ENCODE measurements at places on chromosomes 6 and 20.

DNA sequence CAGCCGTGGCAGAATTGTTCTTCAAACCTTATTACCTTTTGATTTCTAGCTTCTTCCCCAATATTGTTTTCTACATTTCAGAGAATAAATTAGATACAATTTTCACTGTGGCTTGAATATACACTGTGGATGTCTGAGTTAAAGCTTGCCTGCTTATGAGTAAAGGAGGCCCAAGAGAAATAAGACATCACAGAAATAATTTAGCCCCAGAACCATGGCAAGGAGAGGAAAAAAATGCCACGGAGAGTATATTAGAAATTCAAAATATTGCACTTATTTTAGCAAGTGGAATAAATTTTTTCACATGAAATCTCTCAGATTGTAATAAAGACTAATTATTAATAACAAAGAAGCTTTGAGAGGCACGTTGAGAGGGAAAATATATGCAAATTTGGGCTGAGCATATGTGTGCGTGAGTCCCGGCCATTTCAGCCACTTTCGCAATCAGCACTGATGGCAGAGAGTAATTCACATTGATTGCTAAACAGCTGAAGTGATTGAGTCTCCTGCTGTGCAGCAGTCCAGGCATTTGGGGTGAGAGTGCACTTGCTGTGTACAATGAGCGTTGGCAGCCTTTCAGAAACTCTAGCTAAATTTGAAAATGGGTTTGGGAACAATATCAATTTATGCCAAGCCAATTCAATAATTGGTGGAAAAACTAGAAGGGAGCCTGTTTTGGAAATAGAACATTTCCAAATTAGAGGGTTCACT lies 596.0 kb downstream of the EPM2A start:
- no peak for DNase-seq

- DNase-seq: no peak
Measured at GRCh38 chr6:135583256-135583761, 85.8 kb upstream of the AHI1 start.

DNA sequence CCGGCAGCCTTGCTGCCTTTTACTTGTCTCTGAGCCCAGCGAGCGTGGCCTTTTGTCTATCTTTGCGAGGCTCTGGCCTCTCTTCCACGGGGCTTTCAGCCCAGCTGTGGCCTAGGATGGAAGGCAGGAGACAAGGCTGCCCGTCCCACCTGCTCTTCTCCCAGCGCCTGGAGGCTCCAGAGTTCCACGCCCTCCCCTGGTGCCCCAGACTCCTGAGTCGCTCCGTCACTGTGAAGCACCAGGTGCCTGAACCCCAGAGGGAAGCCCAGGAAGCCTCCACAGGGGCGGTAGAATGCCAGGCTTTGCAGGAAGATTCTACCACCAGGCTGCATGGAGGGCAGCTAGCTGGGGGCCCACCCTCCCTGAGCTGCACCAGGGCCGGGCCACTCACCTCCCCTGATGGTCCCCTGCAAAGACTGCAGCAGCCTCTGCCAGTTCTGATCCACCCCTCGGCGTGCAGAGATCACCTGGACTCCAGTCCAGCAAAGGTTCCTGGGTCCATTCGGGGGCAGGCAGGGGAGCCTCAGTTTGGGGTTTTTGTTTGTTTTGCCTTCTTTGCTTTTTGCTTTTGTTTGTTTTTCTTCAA lies 384.6 kb downstream of the CDH4 start:
- DNase-seq: no peak

GRCh38 chr6:31898383-31899011 lies 999 bp upstream of the EHMT2 start:
- DNase-seq: no peak

DNA sequence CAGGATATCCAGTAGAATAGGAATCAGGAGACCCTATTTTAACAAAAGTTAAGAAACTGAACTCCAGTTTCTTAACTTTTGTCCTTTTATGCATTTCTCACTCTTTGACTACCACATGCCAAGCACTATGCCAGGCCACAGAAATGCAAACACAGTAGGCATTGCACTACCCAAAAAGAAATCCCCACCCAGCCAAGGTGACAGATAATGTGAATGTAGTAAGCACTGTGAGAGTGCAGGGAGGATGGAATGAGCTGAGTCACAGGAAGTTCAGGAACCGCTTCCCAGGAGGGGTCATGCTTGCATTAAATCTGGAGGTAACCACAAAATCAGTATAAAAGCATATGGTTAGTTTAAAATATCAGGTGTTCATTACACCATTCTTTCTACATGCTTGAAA lies 20.1 kb upstream of the FAM83C start:
- DNase-seq: no peak

GRCh38 chr6:27838945-27839625 lies 73.1 kb downstream of the OR2B2 start:
- no peak for DNase-seq

DNA sequence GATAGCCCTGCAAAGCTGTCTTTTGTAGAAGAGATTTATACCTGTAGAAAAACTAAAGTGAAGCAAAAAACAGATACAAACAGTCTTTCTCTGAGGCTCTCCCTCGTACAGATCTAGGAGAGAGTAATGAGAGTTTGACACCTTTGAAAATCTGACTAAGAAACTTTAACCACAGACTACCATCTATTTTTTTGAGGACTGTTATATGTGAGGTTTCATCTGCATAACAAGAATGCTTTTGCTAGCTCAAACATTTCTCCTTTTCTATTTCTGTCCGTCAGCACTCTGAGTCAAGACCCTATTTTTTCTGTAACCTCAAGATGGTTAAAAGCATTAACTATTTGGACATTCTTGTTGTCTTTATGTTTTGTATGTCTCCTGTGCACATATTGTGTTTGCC lies 193.0 kb downstream of the BTBD3 start:
- DNase-seq: no peak

DNA sequence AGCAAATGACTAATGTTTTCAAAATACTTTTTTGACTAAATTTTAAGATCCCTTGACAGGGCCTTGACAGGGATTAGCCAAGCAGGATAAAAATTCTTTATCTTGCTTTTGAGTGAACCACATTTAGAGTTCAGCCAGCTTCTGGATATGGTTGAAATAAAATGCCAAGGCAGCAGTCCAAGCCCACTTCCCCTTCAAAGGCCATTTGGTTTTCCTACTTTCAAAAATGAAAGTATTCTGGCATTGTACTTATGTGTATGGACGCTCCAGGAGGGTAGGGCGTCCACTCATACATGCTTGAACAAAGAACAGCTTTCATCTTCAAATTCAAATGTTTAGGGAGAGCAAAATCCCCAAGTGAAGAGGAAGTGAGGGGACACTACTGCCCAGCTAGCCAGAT lies 82.3 kb upstream of the BCLAF1 start:
- DNase-seq: no peak

GRCh38 chr6:131910956-131911355 lies 40.2 kb downstream of the CCN2 start:
- no peak for DNase-seq

- no peak for DNase-seq
Measured at GRCh38 chr6:123619156-123619555, 17.6 kb downstream of the TRDN start.

GRCh38 chr6:3209114-3210023 lies 18.1 kb downstream of the TUBB2B start:
- DNase-seq: no peak

GRCh38 chr6:18414116-18414515 lies 27.0 kb downstream of the RNF144B start:
- no peak for DNase-seq

DNA sequence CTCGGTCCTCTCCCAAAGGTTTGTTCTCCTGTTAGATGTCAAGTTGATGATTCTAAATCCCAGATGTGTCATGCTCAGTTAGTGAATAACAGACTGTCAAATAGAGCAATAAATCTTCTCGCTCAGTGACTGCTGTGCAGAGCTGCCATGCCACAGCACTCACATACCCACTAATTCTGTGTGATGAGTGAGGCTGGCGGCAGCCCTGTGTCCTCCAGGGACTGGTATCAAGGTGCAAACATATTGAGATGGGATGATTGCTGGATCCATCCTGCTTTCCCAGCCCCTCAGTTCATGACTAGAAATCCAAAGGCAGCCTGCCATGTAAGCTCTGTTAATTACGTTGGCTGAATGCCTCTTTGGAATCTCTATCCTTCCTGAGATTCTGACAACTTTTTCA lies 103.9 kb downstream of the OLIG3 start:
- DNase-seq: no peak

DNA sequence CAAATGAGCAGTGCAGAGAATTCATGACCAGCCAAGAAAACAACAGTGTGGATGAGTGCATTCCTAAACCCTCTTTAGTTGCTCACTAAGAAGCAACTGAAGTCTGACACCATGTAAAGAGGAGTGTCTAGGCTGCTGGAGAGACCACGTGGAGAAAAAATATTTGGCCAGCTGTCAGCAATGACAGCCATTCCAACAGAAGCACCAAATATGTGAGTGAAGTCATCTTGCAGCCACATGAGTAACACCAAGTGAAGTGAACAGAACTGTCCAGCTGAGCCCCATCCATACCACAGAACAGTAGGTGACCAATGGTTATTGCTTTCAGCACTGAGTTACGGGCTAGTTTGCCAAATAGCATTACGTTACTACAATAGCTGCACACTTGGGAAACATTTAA lies 89.4 kb downstream of the TBXT start:
- DNase-seq: no peak

DNA sequence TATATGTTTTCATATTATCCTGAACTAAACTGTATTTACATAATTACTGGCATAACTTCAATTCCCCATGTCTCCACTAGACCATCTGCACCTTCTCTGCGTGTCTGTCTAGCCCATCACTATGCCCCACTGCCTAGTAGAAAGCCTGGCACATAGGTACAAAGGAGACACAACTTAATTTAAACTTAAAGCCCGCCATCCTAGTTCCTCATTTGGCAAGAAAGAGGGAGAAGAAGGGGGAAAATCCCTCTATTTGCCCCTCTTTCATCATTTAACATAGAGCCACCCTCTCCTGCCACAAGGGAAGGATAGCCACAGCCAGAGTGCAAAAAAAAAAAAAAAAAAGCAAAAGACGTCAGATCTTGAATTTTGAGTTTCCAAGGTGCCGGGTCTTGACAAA lies 1.8 kb downstream of the PKIG start:
- DNase-seq: no peak

DNA sequence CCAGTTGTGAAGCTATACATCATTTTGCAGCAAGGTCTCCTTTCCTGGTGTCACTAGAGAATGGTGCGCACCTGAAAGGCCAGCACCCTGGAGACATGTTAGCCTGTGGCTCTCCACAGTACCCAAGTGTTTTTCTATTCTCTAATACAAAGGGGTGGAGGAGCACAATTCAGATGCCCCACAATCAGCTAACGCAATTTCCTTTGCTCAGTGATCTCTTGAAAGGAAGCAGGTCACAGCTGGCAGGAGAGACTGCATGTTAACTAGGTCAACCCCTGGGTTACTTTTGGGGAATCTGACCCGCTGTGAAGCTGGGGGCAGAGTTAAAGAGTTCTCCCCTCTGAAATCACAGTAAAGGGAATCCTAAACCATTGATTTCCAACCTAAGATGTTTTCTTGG lies 92.5 kb downstream of the B3GAT2 start:
- no peak for DNase-seq

DNA sequence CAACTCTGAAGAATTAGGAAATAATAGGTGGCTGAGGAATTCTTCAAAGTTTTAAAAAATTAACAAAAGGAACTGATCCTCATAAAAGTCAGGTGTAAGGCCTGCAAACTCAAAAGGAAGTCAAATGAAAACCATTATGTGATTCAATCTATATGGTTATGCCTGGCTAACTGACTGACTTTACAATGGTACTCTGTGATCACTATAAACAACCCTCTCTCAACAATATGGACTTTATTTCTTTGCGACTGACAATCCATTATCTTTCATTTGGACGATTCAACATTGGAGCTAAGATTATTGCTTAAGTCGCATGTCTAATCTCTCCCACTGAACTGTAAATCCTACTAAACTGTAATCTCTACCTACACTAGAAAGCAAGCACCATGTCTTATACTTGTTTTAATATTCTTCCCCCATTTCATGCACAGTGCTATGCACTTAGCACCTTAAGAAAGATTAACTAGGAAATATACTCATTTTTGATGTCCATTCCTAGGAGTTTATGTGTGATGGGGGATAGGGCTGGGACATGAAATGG lies 1.4 kb downstream of the STK38 start:
- no peak for DNase-seq

- no peak for DNase-seq
Measured at GRCh38 chr6:42690151-42690702, 32.2 kb downstream of the PRPH2 start.

DNA sequence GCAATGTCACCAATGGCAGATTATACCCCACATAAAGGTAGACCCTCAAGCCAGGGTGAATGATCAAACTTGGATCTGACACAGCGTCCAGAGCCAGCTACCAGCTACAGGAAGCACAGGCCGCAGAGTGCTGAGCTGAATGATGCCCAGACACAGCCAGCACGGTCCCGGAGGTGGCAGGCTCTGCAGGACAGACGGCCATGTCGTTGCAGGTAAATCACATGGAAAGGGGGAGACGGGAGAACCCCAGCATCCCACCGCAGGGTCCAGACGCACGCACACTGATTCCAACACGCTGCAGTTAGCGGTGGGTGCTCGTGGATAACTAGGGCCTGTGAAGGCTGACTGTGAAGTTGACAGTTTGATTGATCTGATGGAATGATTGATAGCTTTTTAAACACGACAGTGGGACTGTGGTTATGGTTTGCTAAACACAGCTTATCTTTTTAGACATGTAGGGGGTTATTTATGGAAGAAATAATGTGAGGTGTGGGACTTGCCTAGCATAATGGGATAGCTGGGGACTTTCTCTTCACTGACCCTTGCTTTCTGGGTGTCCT lies 228.5 kb downstream of the ERMARD start:
- DNase-seq: no peak

DNA sequence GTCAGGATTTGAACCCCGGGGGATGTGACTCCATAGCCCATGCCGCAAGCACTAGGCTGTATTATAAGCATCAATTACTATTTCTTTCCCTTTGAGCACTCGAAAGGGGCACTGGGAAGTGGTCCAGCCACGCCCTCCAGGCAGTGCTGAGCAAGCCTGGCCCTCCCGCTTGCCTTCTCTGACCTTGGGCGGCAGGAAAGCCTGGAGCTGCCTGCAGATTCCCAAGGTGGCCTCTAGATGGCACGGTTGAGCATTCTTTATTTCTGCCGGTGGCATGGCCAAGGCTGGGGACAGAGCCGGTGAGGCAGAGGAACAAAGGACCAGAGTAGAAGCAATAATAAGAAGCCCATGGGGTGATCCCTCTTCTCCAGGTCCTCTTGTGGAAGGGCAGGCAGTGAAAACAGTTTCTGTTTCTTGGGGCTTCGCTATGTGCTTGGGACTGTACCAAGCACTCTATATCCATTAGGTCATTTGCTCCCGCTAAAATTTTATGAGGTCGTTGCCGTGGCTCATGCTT lies 32.0 kb downstream of the ARHGAP40 start:
- no peak for DNase-seq

- no peak for DNase-seq
Measured at GRCh38 chr6:57255451-57256169, 33.5 kb upstream of the RAB23 start.

DNA sequence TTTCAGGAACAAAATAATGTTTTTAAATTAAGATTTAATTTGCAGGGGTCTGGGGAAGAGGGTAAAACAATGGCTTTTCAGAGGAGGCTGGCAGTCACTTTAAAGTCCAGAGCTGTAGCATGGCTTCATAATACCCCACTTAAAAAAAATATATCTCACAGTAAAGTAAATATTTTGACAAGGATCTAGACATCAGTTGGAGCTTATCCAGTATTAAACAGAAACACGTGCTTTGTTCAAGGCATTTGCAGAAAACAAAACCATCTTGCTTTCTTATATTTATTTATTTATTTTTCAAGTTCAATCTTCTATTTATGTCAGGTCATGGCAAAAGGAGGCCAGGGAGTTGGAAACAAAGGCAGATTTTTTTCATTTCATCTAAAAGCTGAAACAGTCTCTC lies 53.3 kb upstream of the PRL start:
- no peak for DNase-seq

- DNase-seq: no peak
Measured at GRCh38 chr20:3106658-3107463, 22.3 kb upstream of the AVP start.
